ENCODE measurements at places on chromosomes 13 and 19.

DNA sequence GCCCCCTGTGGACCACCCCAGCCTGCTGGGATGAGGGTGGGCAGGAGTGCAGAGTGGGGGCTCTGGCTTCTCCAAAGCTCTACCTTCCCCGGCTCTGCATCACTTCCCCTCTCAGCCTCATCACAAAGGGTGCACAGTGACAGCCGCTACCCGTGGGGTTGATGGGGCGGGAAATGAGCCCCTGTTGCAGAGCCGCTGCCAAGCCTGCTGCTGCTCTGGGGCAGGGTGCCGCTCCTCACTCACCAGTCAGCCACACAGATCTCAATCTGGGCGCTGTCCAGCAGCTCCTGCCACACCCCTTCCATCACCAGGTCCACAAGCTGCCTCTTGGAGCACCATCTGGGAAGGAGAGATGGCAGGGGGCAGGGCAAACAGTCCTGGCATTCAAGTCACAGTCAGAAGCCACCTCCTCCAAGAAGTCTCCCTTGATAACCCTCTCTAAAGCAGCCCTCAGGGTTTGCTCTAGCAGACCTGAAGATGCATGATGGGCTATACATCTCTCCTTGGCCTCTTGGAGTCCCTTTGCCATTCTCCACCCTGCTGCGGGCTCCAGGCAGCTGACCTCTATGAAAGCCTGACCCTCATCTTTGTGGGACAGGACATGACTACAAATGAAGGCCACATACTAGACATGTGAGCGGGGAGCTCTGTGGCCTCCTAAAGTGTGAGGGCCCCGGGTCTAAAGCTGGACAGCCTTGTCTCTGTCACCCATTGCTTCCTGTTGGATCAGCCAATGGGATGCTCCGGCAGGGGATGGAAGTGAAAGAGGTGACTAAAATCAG lies 15.7 kb downstream of the MRPS12 start:
- DNase-seq, result no peak

- DNase-seq, result no peak
Measured at GRCh38 chr13:43495732-43496131, 291.0 kb downstream of the ENOX1 start.

DNA sequence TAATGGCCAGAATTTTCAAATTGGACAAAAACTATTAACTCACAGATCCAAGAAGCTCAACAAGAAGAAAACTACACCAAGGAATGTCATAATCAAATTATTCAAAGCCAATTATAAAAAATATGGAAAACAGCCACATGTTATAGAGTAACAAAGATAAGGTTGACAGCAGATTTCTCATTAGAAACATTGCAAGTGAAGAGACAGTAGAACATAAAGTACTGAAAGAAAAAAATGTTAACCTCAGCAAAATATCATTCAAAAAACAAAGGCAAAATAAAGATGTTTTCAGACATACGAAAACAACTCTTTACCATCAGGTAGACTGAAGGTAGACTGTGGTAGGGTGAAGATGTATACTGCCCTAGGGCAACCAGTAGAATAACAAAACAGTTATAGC lies 83.4 kb downstream of the KCNRG start:
- DNase-seq, result no peak

DNA sequence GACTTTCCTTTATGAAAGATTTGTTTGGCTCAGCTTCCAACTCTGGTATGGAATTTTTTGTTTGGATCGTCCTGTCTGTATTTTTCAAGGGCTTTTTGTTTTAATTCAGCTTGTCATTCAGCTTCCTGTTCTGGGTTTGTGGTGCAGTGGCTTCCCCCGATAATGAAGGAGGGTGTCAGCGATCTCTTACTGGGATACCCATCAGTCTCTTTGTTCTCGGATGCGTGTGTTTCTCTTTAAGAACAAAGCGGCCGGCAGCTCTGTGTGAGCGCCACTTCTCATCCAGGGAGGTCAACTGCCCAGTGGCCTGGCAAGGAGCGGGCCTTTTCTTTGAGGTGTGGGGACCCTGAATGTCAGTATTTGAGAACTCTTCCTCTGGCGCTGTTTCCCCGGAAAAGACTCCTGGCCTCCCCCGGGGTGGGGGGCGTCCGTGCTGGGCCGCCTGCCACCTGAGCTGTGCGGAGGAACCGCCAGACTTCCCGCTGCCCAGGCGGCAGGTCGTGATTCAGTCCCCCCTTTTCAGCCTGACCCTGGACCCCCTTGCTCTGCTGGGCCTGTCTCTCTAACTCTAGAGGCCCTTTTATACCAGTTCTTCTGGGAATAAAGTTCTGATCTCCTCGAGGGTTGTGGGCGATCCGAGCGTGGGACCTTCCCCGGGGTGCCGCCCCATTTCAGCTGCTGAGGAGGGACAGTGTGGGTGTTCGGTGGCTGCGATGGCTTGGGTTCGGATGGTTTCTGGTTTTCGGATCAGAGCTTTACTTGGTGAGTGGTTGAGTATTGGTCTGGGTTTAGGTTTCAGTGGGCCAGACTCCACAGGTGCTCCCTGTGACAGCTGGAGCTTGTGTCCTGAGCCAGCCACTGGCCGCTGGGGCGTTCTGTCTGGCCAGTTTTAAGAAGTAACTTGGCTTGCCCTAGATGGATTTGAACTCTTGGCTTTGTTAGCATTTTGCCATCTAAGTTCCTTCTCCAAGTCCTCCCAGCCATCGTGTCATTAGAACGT lies 3.4 kb downstream of the SF3A2 start:
- peak; percentile 35 for DNase-seq

GRCh38 chr19:45822716-45823115 lies 7.6 kb upstream of the RSPH6A start:
- DNase-seq, result no peak

- no peak for DNase-seq
Measured at GRCh38 chr19:41744850-41745249, 10.5 kb upstream of the CEACAM6 start.

GRCh38 chr19:19548915-19549759 lies 11.1 kb downstream of the CILP2 start:
- DNase-seq, result no peak

DNA sequence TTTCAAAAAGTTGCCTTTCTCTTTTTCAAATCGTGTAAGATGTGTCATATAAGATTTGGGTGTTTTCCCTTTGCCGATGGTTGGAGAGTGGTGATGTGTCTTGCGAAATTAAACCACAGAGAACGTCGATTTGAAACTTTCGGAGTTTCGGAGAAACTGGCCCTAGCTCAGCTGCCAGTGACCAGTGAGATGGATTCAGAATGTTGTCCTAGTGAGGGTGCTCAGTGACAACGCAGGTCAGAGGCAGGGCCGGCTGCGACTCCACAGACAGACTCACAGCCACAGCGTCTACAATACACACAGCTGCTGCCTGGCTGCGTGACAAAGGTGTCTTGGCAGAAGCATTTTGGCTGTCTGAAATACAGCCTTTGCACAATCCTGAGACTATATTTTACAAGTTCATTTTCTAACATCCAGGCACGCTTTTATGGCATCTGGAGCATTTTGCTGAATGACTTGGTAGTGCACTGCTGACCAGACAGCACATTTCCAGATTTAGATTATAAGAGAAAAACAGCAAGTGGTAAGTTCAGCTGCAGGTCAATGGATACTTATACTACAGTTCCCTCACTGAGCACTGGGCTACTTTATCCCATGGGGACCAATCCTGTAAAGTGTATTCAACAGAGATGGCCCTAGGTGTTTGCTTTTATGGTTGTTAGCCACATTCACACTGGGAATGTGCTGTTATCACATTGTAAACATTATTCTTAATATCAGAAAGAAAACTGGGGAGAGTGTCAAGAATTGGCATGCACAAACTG lies 207.5 kb downstream of the KCNRG start:
- DNase-seq, result peak; percentile 67

DNA sequence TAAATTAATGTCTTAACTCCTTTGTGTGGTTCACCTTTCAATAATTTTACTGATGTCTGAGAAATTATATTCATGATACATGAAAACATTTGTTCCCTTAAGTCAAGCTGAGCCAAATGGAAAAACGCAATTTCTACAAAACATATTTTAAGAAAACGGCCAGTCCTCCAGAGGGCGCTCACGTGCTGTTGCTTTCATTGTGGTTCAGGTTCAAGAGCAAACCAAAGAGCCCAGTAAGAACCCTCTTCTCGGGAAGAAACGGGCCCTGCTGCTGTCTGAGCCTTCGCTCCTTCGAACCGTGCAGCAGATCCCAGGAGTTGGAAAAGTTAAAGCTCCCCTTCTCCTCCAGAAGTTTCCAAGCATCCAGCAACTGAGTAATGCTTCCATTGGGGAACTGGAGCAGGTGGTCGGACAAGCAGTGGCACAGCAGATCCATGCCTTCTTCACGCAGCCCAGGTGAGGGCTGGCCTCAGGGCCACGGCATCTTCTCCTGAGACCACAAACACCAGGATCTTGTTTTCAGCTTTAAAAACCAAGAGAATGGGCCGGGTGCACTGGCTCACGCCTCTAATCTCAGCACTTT lies 4.3 kb downstream of the FAAP24 start:
- peak; percentile 68 for DNase-seq

- DNase-seq, result no peak
Measured at GRCh38 chr19:34265221-34265650, 10.9 kb downstream of the GARRE1 start.

DNA sequence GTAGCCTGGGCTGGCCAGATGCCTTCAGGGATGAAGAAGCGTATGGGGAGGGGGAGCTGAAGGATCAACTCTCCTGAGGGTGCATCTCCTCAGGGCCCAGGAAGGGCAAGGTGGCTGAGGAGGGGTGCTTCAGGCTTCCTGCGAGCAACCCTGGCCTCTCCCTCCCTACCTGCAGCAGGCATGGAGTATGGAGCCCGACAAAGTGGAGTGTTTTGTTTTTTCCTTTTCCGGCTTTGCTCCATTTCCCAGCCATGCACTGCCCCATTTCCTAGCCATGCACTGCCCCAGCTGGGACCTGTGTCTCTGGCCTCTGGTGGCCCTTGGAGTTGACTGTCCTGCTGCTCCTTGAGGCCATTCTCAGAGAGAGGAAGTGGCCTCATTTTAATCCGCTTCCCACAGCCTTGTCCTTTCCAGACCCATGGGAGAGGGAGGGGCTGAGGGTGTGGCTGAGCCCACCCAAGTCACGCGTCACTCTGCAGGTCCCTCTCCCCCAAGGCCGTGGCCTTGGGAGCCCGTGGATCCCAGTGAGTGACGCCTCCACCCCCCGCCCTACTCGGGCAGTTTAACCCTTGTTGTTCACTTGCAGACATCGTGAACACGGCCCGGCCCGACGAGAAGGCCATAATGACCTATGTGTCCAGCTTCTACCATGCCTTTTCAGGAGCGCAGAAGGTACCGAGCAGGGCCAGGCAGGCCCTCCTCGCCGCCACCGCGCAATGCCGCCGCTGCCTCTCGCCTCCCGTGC lies 34.4 kb downstream of the CAPN12 start:
- DNase-seq, result no peak

DNA sequence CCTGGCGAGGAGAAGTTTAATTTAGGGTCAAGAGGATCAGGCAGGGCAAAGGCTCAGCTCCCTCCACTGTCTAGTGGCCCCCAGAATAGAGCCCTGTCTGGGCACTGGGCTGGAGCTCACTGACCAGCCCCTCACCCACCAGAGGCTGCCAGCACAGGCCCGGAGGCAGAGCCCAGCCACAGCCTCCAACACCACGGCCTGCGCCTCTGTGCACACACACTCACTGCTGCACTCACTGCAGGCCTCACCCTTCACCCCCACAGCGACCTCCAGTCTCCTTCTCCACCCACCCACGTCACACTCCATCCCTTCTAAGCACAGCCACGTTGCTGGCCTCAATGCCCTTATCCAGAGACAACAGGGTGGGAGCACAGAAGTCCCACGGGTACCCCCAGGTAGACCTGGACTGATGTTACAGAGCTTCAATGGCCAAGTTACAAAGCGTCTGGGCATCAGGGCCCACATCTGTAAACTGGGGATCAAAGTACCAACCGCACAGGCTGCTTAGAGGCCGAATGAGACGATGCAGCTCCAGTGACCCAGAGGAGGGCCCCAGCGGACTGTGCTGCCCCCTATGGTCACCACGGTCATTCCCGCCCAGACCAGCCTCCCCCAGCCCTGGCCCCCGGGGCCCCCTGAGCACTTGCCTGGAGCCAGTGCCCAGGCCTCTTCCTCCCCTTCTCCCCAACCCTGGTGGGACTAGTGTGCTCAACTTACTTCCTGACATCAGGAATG lies 4.5 kb upstream of the PRKD2 start:
- no peak for DNase-seq

GRCh38 chr19:5590151-5590864 lies 22.6 kb upstream of the TINCR start:
- no peak for DNase-seq

- no peak for DNase-seq
Measured at GRCh38 chr13:42832341-42833096, 51.1 kb downstream of the FAM216B start.

DNA sequence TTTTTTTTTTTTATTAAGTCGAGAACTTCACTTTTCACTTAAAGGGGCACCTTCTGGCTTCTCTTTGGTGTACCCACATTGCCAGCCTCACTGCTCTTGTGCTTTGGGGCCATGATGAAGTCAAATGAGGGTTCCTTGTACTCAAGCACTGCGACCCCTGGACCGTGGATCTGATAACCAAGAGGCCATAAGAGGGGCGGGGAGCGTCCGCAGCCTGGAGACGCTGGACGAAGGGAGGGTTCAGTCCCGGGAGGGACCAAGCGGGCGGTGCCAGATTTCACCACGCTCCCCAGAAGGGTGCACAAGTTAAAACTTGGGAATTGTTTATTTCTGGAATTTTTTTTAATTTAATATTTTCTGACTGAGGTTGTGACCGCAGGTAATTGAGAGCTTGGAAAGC lies 53.3 kb upstream of the SOX1 start:
- DNase-seq, result no peak

GRCh38 chr19:17948931-17949930 lies 16.4 kb downstream of the CCDC124 start:
- DNase-seq, result no peak

DNA sequence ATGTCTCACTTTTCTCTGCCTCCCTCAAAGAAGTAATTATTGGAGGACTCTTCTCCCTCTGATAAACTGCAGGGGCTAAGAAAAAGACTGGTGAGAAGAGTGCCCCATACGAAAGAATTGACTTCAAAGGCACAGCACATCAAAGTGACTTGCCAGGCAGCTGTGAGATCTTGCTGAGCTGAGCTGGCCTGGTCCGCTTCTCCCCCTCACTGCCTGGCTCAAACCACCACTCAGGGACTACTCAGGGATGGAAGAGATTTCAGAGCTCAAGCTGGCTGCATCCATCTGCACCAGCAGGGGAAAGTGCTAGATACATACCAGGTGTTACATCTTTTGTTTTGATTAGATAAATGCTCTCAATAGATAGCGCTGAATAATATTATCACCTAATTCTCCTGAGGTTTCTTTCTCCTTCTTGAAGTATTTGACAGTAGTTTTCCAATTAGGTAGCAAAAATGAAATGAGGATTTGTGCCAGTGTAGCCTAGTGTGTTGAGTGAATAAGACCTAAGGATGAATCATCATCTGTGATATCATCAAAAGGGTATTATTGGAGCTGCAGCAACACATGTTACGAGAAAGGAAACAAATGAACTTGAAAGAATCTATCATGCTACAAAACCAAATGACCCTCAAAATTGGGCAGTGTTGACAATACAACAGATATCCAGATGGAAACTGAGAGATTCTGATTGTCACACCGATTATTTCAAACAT lies 379.8 kb downstream of the TBC1D4 start:
- DNase-seq, result peak; percentile 2

All from Ammon's horn (tissue), 1 donor.